ENCODE measurements at places on chromosomes 11 and 22. TPM values are rescaled to one million over a fixed set of nuclear protein-coding genes. Genes with fewer than 3 reads are reported as not detected.
A peak's percentile ranks its signal among the peaks of the same experiment; 100 is the strongest.

GRCh38 chr11:111983187-111983986, 41.8 kb upstream of the DLAT start:
- H3K4me3 ChIP-seq: no peak overlapping the region
- DNase-seq: no peak
- peaks cover 12% of the 10 kb centered on the region for H3K27me3 ChIP-seq
- H3K27ac ChIP-seq: no peak overlapping the region

Gene TM7SF2
- total RNA-seq: 19.2 TPM

Gene ABCG4
- not detected for total RNA-seq

Gene ST13
- 240 TPM for total RNA-seq

DNA sequence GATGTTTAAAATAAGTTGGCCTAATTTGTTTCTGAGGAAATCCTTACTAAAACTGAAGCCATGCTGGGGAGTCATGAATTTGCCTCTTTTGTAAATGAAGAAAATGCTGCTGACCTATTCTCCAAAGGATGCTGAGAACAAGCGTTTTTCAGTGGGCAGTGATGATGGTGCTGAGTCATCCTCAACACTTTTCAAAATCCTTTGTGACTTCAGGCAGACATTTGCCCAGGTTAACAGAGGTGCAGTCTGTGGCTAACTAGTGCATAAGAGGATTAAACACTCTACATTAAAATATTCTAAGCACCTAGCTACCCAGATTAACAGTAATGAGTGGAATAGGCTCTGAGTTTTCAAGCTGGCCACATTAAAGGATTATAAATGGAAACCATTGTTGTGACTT, 509.0 kb downstream of the DLG2 start:
- H3K36me3 ChIP-seq: no peaks in the 10 kb centered on the region
- H3K4me1 ChIP-seq: no peaks in the 10 kb centered on the region
- no peak overlapping the region for H3K4me3 ChIP-seq
- H3K27ac ChIP-seq: no peak overlapping the region

DNA sequence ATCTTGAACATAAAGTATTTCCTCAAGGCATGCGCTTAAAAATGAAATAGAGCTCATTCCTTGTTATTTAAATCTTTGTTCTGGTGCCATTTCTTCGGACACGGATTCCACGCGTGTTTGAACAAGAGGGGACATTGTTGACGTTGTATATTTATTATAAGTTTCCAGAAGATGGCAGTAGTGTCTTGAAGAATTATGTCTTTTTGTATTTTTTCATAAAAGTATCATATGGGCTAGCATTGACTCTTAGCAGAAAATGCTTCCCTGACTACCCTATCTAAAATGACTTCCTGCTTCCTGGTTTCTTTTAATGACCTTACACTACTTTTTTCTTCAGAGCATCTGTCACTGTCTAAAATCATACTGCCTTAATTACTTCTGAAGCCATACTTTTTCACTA, 20.4 kb downstream of the BIRC2 start:
- H3K36me3 ChIP-seq: peaks cover 55% of the 10 kb centered on the region
- no peak for DNase-seq
- H3K4me3 ChIP-seq: no peak overlapping the region
- peaks cover 22% of the 10 kb centered on the region for H3K4me1 ChIP-seq

Gene ROBO4
- total RNA-seq: not detected

DNA sequence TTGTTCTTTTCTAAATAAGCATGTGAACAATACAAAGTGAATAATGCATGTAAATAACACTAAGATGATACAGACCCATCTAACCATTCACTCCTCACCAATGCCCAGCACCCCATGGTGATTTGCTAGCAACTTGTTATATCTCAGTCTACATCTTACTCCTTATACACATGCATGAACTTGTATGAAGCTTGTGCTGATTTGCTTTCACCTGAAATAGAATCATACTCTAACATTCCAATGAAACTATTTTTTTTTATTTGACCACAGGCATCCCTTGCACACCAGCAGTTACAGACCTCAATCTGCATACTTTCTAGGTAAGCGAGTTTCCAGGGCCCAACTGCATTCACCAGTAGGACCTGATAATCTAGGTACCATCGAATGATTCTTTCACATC, 873.6 kb downstream of the OPCML start:
- H3K36me3 ChIP-seq: no peaks in the 10 kb centered on the region
- DNase-seq: no peak
- no peak overlapping the region for H3K27ac ChIP-seq
- no peak overlapping the region for H3K4me3 ChIP-seq
- no peaks in the 10 kb centered on the region for H3K27me3 ChIP-seq

DNA sequence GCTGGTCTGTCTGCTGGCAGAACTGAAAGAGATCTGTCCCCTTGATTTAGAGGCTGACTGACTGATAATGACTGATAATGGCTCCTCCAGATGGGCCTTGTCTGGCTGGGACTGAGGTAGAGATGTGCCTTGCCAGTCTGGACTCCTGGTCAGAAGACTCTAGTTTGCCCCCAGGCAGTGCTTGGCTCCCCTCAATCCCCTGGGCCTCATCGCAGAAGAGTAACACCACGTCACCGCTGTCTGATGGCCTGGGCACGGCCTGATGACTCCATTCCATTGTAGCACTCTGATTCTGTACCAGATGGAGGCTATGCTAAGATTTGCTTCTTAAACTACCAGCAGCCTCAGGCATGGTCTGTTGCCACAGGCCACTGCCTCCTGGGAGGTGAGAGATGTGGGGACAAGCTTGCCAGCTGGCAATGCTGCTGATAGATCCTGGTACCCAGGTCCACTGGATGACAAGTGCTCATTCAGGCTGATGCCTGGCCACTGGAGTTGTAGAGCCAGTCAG, 19.1 kb downstream of the CYB5R2 start:
- DNase-seq: no peak
- no peak overlapping the region for H3K4me3 ChIP-seq
- H3K36me3 ChIP-seq: peaks cover 12% of the 10 kb centered on the region
- H3K27me3 ChIP-seq: no peaks in the 10 kb centered on the region

DNA sequence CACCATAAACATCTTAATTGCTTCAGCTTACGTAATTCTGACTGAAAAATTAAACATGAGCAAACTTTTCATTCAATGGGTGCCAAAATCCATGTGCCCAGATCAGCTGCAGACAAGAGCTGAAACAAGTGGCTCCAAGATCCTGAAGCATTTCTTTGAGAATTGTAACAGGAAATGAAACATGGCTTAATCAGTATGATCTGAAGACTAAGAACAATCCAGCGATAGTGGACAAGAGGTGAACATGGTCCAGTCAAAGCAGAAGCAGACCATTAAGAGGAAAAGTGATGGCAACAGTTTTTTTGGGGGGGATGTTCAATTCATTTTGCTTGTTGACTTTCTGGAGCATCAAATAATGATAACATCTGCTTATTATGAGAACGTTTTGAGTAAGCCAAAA, 1964.5 kb upstream of the RAG2 start:
- no peaks in the 10 kb centered on the region for H3K4me1 ChIP-seq
- no peak overlapping the region for H3K27ac ChIP-seq
- no peak overlapping the region for H3K4me3 ChIP-seq
- H3K36me3 ChIP-seq: no peaks in the 10 kb centered on the region

Gene GAL
- 1.3 TPM for total RNA-seq

DNA sequence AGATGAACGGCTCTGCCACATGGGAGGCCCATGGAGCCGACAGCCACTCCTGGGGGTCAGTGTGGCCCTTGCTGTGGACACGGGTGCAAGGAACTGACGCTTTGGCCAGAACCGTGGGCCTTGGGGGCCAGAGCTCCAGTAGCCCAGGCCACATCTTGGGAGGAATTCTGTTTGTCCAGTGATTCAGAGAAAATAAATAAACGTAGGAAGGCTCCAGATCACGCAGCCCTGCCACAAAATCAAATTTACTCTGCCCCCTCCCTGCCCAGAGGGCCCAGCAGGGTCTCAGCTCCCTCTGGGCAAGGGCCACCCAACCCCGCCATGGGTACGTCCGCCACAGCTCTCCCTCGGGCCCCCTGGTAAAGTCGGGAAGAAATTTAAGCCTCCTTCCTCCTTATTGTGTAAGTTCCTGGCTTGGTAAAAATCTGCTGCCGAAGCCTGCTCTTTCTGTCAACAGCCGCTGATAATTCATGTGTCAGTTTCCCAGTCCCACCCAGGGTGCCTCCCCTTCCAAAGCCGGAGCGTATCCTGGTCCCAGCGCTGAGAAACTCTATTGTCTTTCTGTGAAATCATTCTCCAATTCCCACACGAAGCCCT, 6.9 kb upstream of the MUC5AC start:
- no peaks in the 10 kb centered on the region for H3K36me3 ChIP-seq
- H3K4me3 ChIP-seq: no peak overlapping the region
- peaks cover 6% of the 10 kb centered on the region for H3K27me3 ChIP-seq
- H3K27ac ChIP-seq: no peak overlapping the region

Gene MMP11
- 0.70 TPM for total RNA-seq

Gene FZD4
- 0.36 TPM for total RNA-seq

GRCh38 chr22:41983513-41984405, 14.5 kb downstream of the SEPTIN3 start:
- no peak for DNase-seq
- H3K36me3 ChIP-seq: no peaks in the 10 kb centered on the region

DNA sequence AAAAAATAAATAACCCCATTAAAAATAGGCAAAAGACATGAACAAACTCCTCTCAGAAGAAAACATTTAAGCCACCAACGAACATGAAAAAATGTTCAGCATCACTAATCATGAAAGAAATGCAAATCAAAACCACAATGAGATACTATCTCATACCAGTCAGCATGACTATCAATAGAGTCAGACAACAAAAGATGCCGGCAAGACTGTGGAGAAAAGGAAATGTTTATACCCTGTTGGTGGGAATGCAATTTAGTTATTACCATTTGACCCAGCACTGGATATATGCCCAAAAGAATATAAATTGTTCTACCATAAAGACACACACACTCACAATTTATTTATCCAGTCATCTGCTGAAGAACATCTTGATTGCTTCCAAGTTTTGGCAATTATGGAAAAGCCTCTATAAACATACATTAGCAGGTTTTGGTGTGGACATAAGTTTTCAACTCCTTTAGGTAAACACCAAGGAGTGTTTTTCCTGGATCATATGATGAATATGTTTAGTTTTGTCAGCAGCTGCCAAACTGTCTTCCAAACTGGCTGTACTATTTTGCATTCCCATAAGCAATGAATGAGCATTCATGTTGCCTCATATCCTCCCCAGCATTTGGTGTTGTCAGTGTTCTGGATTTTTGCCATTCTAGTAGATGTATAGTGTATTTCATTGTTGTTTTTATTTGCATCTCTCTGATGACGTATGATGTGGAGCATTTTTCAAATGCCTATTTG, 28.0 kb downstream of the OR8D1 start:
- H3K4me3 ChIP-seq: no peak overlapping the region
- H3K4me1 ChIP-seq: no peaks in the 10 kb centered on the region
- DNase-seq: no peak
- peaks cover 2% of the 10 kb centered on the region for H3K27me3 ChIP-seq
- H3K27ac ChIP-seq: no peak overlapping the region
- H3K36me3 ChIP-seq: no peaks in the 10 kb centered on the region

Gene OR51E2
- not detected for total RNA-seq

GRCh38 chr11:65383778-65384177, 1.3 kb upstream of the SLC25A45 start:
- peak overlapping the region; percentile 97 for H3K27ac ChIP-seq
- no peak for DNase-seq
- peak overlapping the region; percentile 46 for H3K4me3 ChIP-seq

Gene TBX10
- not detected for total RNA-seq

- H3K36me3 ChIP-seq: peaks cover 24% of the 10 kb centered on the region
- DNase-seq: peak; percentile 29
- H3K27me3 ChIP-seq: no peaks in the 10 kb centered on the region
- H3K4me1 ChIP-seq: peaks cover 78% of the 10 kb centered on the region
- no peak overlapping the region for H3K27ac ChIP-seq
- H3K4me3 ChIP-seq: no peak overlapping the region
Observed at GRCh38 chr22:20514658-20515406, 7.4 kb downstream of the MED15 start.

Measured in activated CD4-positive, alpha-beta memory T cell treated with anti-CD3 and anti-CD28 coated beads for 36 hours (primary cell).